Ascending aorta (tissue), 2 donors: ENCODE measurements at places on chromosomes 4 and X. TPM values are rescaled to one million over a fixed set of nuclear protein-coding genes. Genes with fewer than 3 reads are reported as not detected.

GRCh38 chrX:17740137-17741122 lies 3.1 kb downstream of the SCML1 start:
- H3K4me3 ChIP-seq, result no peak overlapping the region
- no peaks in the 10 kb centered on the region for H3K36me3 ChIP-seq
- H3K27ac ChIP-seq, result no peak overlapping the region
- H3K4me1 ChIP-seq, result peaks cover 3% of the 10 kb centered on the region
- no peak for DNase-seq

DNA sequence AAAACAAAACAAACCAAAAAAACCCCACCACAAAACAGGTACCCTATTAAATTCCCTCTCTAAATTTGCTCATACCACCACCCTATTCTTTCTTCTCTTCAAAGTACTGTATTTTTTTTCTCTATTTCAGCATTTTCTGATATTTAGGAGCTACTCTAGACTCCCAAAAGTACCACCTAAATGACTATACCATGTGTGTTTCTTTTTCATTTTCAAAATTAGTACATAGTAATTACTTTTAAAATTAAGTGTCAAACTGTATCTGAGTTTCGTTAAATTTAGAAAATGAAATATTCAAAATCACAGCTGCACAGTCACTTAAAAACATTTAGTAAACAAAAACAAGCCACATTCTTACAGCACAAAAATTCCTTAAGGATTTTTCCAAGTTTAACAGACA lies 161.7 kb downstream of the FBXW7 start:
- no peak for DNase-seq
- H3K27me3 ChIP-seq, result no peaks in the 10 kb centered on the region
- H3K4me3 ChIP-seq, result no peak overlapping the region
- no peaks in the 10 kb centered on the region for H3K36me3 ChIP-seq
- H3K4me1 ChIP-seq, result no peaks in the 10 kb centered on the region

- H3K27me3 ChIP-seq, result no peaks in the 10 kb centered on the region
- no peak overlapping the region for H3K4me3 ChIP-seq
- no peak for DNase-seq
Measured at GRCh38 chrX:46873746-46874145, 36.9 kb downstream of the RP2 start.

GRCh38 chr4:36260731-36261130 lies 16.4 kb upstream of the ARAP2 start:
- no peak overlapping the region for H3K4me3 ChIP-seq
- H3K36me3 ChIP-seq, result no peaks in the 10 kb centered on the region
- no peaks in the 10 kb centered on the region for H3K4me1 ChIP-seq
- no peak overlapping the region for H3K27ac ChIP-seq

- H3K27me3 ChIP-seq, result no peaks in the 10 kb centered on the region
- peak overlapping the region; percentile 28 for H3K4me3 ChIP-seq
- no peaks in the 10 kb centered on the region for H3K4me1 ChIP-seq
- no peaks in the 10 kb centered on the region for H3K36me3 ChIP-seq
Measured at GRCh38 chrX:33207056-33207455, 4.3 kb downstream of the DMD start.

DNA sequence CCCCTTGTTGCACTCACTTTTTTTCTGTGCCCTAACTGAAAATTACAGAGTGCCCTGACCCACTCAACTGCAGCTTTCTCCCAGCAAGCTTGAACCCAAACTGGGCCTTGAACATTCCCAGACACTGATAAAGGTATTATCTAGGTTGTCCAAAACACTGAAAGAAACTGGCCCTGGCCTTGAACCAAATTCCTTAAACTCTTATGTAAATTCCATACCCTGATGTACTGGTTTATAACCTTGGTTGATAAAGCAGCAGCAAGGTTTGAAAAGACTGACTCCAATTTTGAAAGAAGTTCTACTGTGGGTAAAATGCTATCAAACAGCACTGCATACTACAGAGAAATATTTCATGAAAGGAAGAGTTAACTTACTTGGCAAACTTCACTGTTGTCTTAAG lies 125.6 kb downstream of the PHF8 start:
- no peaks in the 10 kb centered on the region for H3K4me1 ChIP-seq
- H3K4me3 ChIP-seq, result no peak overlapping the region
- no peaks in the 10 kb centered on the region for H3K36me3 ChIP-seq
- H3K27ac ChIP-seq, result no peak overlapping the region

DNA sequence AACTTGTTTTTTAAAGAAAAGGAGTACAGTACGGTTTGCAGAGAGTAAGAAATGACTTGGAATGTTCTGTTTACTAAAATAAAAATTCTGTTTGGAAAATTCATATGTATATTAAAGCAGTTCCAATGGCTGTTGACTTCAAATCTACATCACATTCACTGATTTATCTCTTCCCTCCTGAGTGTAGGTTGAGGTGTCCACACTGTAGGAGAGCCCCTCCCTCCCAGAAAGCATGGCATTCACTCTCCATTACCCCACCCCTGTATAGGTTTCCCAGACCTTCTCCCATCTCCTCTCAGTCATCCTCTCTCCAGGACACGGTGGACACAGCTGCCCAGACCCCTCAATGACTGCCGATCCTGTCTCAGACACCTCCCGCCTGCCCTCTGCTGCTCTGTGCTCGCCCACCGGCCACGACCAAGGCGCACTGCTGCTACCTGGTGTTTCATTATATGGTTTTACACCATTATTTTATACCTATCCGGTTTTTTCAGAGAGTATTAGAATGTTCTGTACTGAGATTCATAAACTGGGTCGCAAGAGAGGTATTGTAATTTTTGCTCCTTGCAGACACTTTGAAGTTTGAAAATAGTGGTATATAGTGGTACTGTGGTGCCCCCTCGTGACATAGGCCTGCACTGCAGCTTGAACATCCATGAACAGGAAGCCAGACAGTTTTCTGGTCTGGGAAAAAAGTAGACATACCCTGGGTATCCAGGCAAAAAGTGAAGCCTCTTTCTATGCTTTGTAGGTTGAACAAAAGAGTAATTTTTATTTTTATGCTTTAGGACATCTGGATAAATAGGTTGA lies 38.8 kb upstream of the BEX4 start:
- no peak for DNase-seq
- peaks cover 5% of the 10 kb centered on the region for H3K27me3 ChIP-seq
- H3K27ac ChIP-seq, result no peak overlapping the region
- H3K4me3 ChIP-seq, result no peak overlapping the region
- H3K4me1 ChIP-seq, result no peaks in the 10 kb centered on the region

The F8A3 gene
- not detected for total RNA-seq

The ATP2B3 gene
- 0.32 TPM for total RNA-seq

The GPC3 gene
- total RNA-seq, result 0.75 TPM

The OTC gene
- total RNA-seq, result 0.32 TPM
